ENCODE measurements at places on chromosomes 2 and 18.

DNA sequence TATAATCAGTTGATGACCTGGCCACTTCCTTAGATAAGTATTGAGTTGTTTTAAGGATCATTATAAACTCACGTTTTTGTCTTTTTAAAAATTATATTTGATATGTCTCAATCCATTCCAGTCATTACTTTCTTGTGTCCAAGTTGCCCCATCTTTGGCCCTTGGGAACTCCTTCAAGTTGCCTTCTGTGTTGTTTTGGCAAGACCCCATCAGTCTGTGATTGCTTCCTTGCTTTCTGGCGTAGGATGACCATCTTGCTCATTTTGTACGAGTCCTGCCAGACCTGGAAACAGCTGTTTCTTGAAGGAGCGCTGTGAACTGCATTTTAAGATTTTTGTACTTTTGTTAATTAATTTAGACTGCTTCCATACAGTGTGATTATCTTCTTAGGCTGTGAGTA, 68.9 kb upstream of the ITM2C start:
- DNase-seq: no peak

DNA sequence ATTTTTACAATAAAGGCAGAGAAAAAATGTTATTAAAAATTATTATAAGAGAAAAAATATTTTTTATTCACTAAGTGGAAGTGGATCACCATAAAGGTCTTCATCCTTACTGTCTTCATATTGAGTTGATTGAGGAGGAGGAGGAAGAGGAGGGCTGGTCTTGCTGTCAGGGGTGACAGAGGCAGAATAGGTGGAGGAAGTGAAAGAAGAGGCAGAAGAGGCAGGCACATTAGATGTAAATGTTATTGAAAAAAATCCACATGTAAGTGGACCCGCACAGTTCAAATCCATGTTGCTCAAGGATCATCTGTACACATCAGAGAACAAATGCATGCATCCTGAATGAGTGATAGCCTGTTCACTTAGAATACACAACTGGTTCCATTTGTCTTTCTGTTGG, 6.4 kb upstream of the SPATS2L start:
- DNase-seq: no peak

GRCh38 chr18:9082711-9083510, 19.6 kb upstream of the NDUFV2 start:
- DNase-seq: no peak

DNA sequence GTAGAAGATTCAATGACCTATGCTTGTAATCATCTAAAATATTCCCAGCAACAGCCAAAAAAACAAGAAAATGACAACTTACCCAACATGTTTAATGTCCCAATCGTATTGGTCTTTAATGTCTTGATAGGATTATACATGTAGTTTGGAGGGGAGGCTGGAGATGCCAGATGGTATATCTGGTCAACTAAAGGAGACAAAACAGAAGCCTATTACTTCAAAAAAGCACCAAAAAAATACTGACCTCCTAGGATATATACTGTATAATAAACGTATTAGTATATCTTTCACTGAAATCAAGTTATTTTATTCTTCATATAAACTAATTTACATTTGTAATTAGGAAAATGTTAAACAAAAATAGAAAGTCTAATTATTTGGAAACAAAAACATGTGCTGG, 64.5 kb downstream of the UXS1 start:
- no peak for DNase-seq

GRCh38 chr2:224749136-224749535, 33.0 kb upstream of the CCDC195 start:
- DNase-seq: no peak

DNA sequence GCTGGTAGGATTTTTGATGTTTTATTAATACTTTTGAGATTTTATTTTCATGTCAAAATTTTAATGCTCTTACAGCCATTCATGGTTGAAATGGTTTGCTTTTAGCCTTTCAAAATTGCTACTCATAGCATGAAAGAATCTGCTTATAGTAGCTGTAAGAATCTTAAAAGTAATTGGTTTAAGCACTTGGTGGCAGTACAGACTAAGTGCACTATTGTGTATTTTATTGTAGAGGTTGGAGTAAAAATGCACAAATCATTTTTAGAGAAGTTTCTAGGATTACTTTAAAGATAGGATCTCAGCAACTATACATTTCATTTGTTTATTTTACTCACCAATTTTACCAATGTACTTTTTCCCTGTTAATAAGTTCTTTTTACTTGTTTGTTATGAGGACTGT, 205.8 kb downstream of the SPAG16 start:
- no peak for DNase-seq

DNA sequence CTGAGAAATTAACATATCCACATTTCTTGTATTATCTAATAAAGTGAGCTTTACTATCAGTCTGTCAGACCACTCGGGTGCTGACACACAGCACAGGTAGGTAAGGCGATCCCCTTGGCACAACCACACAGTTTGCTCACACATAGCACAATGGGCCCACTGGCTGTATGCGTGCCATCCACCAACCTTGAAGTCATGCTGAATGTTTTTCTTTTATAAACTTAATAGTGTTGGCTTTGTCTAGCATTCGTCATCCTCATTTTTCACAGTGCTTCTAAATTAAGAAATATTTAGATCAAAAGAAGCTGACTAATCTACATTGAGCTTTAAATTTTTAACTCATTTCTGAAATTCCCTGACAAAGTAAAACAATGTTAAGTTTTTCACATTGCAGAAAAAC, 50.0 kb upstream of the PAPOLG start:
- DNase-seq: no peak

DNA sequence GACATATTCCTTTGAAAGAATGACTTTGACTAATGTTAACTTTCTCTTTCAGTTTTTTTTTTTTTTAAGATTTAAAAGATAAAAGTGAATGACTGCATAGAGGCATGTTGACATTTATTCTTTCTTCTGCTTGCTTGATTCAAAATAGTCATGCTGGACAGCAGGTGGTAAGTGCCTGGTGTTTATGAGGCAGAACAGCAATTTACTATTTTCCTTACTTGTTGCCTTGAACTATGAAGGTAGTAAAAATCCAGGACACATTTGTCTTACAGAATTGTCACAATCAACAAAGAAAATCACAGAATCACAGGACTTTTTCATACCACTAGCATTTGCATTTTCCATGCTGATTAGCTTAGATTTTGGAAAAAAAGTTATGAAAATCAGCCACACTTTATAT, 388.3 kb downstream of the CTNNA2 start:
- no peak for DNase-seq

DNA sequence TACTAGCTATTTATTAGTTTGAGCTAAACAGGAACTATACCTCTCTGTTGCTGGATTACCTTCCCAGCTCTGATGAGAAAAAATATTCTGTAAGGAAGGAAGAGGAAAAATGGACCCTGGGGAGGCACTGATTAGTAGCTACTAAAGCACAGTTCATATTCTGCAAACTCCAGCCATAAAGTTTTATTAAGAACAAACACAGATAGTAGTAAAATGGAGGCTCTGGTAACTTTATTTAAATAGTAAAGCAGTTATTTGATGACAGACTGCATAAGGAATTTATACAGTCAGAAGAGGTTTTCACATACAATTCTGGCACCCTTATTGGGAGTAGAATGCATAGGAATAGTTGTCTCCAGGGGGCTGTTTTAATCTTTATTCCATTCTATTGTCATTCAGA, 84.1 kb downstream of the XIRP2 start:
- DNase-seq: no peak

- no peak for DNase-seq
Measured at GRCh38 chr2:239251971-239252370, 148.8 kb downstream of the HDAC4 start.

DNA sequence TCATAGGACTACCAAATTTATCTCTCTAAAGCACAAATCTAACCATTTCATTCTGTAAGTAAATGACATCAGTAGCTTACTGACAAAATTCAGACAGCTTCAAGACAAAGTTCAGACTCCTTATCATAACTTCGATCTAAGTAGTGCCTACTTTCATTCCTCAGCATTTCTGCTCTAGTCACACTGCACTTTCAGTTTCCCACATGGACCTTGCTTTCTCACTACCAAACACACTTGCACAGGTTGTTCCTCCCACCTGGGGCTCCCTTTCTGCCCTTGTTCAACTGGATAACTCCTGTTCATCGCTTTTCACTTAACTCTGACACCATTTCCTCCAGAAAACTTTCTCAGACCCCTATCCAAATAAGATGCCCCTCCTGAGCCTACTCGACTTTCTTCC, 22.1 kb upstream of the CCDC150 start:
- DNase-seq: no peak

DNA sequence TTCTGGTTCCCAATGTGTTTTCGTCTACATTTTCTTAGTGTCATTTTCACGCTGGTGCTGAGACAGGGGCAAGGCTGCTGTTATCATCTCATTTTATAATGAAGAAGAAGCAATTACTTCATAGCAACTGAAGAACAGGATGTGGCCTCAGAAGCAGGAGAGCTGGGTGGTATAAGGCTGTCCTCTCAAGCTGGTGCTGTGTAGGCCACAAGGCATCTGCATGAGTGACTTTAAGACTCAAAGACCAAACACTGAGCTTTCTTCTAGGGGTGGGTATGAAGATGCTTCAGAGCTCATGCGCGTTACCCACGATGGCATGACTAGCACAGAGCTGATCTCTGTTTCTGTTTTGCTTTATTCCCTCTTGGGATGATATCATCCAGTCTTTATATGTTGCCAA, 7.3 kb downstream of the IL36G start:
- DNase-seq: no peak

- no peak for DNase-seq
Measured at GRCh38 chr2:59588286-59588685, 965.2 kb downstream of the BCL11A start.

DNA sequence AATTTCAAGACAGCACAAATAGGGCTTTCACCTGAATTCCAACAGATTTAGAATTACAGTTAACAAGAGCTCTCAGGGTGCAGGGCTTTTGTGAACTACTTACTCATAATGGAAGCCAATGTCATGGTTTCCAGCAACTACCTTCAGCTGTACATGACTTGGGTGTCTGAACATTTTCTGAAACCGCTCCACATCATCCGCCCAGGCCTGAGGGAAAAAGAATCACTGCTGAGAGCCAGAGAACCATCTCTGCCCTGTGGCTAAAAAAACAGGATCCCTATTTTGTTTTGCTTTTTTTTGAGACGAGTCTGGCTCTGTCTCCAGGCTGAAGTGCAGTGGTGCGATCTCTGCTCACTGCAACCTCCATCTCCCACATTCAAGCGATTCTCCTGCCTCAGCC, 18.8 kb downstream of the MPPE1 start:
- DNase-seq: no peak

DNA sequence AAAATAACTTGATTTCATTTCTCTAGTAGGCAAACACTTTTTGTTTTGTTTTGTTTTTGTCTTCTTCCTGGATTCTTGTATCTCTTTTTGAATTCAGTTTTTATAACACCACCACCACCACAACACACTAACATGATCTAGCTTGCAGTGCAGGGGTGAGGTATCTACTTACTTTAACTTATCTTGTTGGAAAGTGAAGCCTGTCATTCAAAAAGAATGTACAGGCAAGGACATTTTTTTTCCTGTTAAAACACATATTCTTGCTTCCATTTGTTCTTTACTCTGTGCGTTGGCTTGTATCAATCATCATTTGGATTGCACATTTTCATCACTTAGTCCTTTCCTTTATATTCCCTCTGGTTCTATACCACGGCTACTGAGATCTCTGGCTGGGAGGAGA, 824.2 kb downstream of the PLCL1 start:
- DNase-seq: no peak

DNA sequence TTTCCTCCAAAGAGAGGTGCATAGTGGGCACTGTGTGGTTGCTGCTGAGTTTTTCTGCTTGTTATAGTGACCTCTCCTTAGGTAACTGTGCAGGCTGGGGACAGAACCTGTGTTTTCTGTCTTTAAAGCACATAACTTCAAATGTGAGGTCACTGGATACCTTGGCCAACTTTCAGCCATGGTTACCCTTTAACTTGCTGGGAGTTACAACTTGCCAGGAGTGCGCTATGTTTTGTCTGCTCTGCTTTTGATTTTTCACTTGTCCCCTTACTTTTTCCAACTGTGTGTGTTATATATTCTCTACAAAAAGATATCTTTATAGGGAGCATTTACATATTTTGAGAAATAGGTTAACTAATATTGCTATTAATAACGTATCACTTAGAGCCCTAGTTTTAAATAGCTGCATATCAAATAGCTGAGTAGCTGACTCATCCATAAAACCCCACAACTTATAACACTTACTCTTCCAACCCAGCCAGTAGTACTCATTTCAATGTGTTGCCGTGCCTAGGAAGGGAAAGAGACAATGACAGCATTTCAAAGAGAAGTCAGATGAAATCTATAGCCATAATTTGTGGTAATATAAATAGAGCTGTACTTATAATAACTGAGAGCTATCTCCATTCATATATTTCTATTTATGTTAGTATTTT, 51.6 kb downstream of the DPP4 start:
- no peak for DNase-seq

DNA sequence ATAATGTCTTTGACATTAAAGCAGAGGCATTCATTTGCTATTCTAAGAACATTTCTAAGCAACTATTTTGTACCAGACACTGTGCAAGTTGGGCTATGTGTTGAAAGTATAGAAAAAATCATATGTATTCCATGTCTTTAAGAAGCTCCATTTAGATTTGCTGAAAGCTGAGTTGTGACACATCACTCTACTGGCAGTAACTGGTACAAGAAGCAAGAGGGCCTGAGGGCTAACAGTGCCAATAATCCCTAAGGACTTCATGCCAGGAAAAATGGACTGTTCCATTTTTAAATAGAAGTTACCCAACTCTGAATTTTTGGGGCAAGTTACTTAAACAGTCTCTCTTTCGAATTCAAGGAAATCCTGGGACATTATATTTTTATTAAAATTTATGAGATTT, 178.7 kb downstream of the SRBD1 start:
- DNase-seq: no peak

DNA sequence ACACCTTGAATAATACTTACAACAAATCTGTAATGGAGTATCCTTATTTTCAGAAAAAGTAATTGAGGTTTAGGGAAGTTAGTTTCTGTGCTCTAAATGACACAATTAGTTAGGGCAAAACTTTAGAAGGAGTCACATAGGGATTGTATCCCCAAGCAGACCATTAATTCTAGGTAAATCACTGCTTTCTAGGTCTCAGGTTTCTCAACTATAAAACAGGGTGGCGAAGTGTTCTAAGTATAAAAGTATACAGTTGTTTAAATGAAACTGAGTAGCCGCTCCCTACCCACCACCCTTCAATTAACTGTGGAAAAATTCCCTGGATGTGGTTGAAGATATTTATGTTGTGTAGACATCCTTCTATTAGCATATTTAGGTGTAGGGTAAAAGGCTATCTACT, 19.9 kb upstream of the TMEM178A start:
- DNase-seq: no peak

GRCh38 chr2:70978341-70979179, at the start of gene ANKRD53:
Gene ANKRD53 (plus strand): TSS chr2:70978630. CDS start chr2:70978646, 16 bp downstream.
- DNase-seq: peak; percentile 74

GRCh38 chr2:162293122-162293786, 25.2 kb downstream of the IFIH1 start:
- DNase-seq: no peak

GRCh38 chr18:68925268-68925667, 127.4 kb downstream of the CCDC102B start:
- DNase-seq: no peak

GRCh38 chr18:26545335-26546123, 2.8 kb downstream of the KCTD1 start:
- no peak for DNase-seq

Measured in NCI-H510A treated with DMSO at 0.1 percent for 48 hours (cell line).